Glutamatergic neuron (in vitro differentiated cells): ENCODE measurements at places on chromosomes 16 and 17. TPM values are rescaled to one million over a fixed set of nuclear protein-coding genes. Genes with fewer than 3 reads are reported as not detected.

DNA sequence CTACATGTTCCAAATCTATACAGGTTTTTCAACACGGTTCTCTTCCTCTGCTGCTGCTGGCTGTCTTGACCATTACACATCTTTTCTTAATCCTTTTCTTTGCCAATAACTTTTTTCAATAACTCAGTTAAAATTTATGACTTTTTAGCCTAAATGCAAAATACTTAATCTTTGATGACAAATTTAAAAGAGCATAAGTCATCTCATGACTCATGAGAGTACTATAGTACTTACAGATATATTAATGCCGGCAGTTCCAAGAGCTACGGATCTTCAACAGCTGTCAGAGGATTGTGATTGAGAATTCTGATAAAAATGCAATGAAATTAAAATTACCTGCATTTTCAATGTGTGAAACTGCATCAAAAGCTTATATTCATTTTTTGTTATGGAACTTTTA, 105.5 kb downstream of the KPNA2 start:
- H3K27me3 ChIP-seq = no peaks in the 10 kb centered on the region
- no peak for DNase-seq
- no peak overlapping the region for H3K27ac ChIP-seq
- H3K4me3 ChIP-seq = no peak overlapping the region
- H3K4me1 ChIP-seq = no peaks in the 10 kb centered on the region

- H3K27me3 ChIP-seq = peaks cover 1% of the 10 kb centered on the region
- DNase-seq = no peak
- H3K4me1 ChIP-seq = no peaks in the 10 kb centered on the region
Observed at GRCh38 chr16:88807142-88807625, 3.6 kb downstream of the CDT1 start.

DNA sequence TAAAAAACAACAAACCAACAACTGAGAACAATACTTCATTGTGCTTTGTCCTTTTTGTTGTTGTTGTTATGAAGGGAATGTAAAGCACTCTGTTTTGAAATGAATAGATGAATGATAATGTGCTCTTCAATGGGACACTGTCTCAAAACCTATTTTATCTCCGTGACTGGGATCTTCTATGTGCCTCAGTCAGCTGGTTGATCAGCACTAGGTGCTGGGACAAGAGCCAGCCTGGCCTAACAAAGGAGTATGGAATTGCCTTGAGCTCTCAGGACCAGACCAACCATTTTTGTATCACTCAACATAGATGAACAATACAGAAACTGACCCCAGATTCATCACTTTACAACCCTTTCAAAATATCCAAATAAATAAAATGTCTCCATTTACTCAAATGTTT, 440.2 kb downstream of the KCNJ2 start:
- no peaks in the 10 kb centered on the region for H3K36me3 ChIP-seq
- no peak for DNase-seq
- no peaks in the 10 kb centered on the region for H3K27me3 ChIP-seq

The MEOX1 gene
- not detected for total RNA-seq

DNA sequence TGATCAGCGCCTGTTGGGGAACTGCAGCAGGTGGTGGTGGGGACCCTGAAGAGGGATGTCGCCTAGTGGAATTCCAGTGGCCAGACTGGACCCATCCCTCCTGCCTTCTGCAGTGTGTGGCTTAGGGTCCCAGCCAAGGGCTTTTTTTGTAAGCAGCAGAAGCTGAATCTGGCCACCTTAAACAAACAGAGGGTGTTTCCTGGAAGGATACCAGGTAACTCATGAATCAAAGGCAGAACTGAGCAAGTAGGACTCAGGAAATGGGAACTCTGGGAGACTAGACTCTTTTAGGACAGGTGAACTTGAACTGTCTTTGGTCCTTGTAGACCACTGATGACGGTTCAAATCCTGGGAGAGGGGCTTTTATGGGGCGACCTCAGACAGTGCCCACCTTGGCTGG, 124.0 kb downstream of the ABCC6 start:
- no peak overlapping the region for H3K4me3 ChIP-seq
- DNase-seq = no peak
- H3K4me1 ChIP-seq = peaks cover 2% of the 10 kb centered on the region
- peaks cover 6% of the 10 kb centered on the region for H3K27me3 ChIP-seq

The CACNG4 gene
- 105 TPM for total RNA-seq

GRCh38 chr16:83711069-83711468, 96.7 kb upstream of the HSBP1 start:
- DNase-seq = no peak
- H3K36me3 ChIP-seq = peaks cover 5% of the 10 kb centered on the region
- peaks cover 7% of the 10 kb centered on the region for H3K27me3 ChIP-seq
- no peak overlapping the region for H3K4me3 ChIP-seq
- peaks cover 18% of the 10 kb centered on the region for H3K4me1 ChIP-seq
- H3K27ac ChIP-seq = no peak overlapping the region

GRCh38 chr17:10798332-10798749, 5.6 kb downstream of the TMEM238L start:
- H3K27ac ChIP-seq = no peak overlapping the region
- peaks cover 2% of the 10 kb centered on the region for H3K27me3 ChIP-seq
- DNase-seq = no peak
- H3K4me3 ChIP-seq = no peak overlapping the region
- no peaks in the 10 kb centered on the region for H3K36me3 ChIP-seq

The KRTAP17-1 gene
- not detected for total RNA-seq

GRCh38 chr17:48547808-48548522, 3.1 kb upstream of the HOXB2 start:
- H3K27ac ChIP-seq = peak overlapping the region; percentile 26
- peaks cover 11% of the 10 kb centered on the region for H3K4me1 ChIP-seq
- H3K36me3 ChIP-seq = no peaks in the 10 kb centered on the region

The JPH3 gene
- total RNA-seq = 10.5 TPM

DNA sequence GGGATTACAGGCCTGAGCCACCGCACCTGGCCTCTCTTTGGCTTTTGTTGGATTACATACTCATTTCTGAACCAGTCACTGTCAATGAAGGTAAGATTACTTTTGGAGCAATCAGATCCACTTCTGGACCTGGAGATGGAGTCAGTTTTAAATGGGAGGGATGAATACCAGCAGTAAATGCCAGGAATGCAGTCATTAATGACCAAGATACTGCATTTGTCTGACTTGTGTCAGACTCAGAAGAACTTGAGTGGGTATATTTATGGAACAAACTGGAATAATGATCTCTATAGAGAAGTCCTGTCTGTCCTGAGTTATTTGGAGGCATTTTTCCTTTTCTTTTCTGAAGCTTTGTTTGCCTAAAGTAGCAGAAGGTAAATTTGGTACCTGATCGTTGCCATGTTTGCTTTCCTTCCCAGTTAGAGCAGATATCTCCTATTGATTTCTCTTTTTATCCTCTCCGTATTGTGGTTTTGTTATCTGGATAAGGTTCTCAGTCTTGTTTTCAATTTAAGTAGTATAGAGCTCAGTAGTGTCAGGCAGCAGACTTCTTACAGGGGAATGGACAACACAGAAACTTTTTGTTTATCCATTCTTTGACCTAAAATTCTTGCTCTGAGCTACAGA, 10.7 kb downstream of the NLK start:
- no peaks in the 10 kb centered on the region for H3K27me3 ChIP-seq
- peaks cover 5% of the 10 kb centered on the region for H3K4me1 ChIP-seq
- no peak overlapping the region for H3K27ac ChIP-seq
- no peak overlapping the region for H3K4me3 ChIP-seq
- DNase-seq = no peak
- H3K36me3 ChIP-seq = no peaks in the 10 kb centered on the region

GRCh38 chr17:31538080-31538762, 146.7 kb downstream of the RAB11FIP4 start:
- no peak for DNase-seq
- peaks cover 18% of the 10 kb centered on the region for H3K27me3 ChIP-seq
- peaks cover 7% of the 10 kb centered on the region for H3K36me3 ChIP-seq
- H3K4me1 ChIP-seq = peaks cover 11% of the 10 kb centered on the region
- H3K27ac ChIP-seq = no peak overlapping the region
- no peak overlapping the region for H3K4me3 ChIP-seq

The WDR81 gene
- total RNA-seq = 13.4 TPM

- H3K4me3 ChIP-seq = no peak overlapping the region
- no peak for DNase-seq
- H3K36me3 ChIP-seq = no peaks in the 10 kb centered on the region
- H3K27ac ChIP-seq = no peak overlapping the region
- peaks cover 10% of the 10 kb centered on the region for H3K27me3 ChIP-seq
Observed at GRCh38 chr16:57480754-57481230, 5.5 kb downstream of the DOK4 start.

The KRT12 gene
- not detected for total RNA-seq
